ENCODE measurements at places on chromosomes 11 and 22.

DNA sequence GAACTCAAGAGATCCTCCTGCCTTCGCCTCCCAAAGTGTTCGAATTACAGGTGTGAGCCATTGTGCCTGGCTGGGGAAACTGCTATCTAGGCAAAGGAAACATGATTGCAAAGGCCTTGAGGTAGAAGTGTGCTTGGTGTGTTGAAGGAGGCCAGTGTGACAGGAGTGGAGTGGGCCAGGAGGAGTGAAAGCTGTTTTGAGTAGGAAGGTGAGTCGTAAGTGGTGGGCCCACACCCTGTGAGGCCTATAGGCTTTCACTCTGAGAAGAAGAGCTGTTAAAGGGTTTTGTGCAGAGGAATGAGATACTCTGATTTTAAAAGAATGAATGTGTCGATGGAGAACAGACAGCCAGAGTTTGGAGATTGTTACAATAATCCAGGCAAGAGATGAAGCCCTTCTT is 43.4 kb downstream of the WEE1 start:
- no peak for DNase-seq

DNA sequence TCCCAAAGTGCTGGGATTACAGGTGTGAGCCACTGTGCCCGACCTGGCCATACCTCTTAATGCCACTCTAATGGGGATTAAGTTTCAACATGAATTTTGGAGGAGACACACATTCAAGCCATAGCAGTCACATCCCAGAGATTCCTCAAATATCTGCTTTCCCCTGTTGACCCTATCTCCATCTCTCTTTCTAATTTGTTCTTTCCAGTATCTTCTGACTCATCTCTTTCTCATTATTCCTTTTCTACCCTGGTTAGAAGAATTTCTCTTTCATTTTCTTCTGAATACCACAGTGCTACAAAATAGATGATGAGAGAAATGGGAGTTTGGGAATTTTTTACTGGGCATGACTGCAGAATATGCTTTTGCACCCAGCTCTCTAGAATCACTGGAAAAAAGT is 5.1 kb downstream of the OR10V1 start:
- DNase-seq, result no peak

DNA sequence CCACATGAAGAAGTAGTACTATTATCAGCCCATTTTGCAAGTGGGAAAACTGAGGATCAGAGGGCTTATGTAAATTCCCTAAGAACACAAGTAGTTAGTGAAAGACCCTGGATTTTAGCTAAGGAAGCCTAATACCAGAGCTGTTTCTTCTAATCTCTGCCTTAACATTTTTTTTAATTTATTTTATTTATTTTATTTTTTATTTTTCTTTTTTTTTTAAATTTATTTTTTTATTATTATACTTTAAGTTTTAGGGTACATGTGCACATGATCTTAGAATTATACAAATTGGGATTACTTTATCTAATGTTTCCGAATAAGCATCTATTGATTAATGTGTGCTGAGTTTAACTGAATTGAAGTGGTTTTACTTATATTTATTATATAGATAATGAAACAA is 1015.3 kb downstream of the LRRC4C start:
- no peak for DNase-seq

DNA sequence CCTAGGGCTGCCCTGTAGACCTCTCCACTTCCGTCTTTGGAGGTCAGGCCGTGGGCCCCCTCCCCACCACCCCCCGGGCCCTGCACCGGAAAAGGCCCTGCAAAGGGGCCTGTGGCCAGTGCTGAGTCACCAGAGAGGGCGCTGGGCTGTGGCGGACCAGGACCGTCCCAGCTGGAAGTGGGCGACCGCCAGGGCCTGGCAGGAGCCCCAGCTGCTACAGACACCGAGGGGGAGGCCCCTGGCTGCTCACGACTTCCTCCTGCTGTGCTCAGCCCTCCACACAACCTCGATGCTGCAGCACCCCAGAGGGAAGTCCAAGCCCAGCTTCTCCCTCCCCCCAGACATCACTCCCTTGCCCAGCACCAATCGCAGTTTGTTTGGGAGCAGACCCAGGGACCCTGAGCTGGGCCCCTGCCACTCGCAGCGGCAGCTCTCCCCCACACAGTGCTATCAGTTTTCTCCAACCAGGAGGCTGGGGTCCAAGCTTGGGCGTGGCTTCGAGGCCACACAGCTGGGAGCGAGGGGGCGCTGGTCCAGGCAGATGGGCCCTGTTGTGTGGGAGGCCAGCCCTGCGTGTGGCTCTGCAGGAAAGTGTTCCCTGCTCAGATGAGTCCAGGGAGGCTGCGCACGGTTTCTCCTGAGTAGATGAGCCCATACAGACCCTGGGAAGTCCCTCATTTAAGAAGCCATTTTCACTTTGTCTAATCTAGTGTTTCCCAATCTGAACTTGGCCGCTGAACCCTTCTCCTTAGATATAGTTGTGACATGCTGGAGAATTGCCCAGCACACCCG is 5.6 kb upstream of the SH3BP1 start:
- peak; percentile 75 for DNase-seq

DNA sequence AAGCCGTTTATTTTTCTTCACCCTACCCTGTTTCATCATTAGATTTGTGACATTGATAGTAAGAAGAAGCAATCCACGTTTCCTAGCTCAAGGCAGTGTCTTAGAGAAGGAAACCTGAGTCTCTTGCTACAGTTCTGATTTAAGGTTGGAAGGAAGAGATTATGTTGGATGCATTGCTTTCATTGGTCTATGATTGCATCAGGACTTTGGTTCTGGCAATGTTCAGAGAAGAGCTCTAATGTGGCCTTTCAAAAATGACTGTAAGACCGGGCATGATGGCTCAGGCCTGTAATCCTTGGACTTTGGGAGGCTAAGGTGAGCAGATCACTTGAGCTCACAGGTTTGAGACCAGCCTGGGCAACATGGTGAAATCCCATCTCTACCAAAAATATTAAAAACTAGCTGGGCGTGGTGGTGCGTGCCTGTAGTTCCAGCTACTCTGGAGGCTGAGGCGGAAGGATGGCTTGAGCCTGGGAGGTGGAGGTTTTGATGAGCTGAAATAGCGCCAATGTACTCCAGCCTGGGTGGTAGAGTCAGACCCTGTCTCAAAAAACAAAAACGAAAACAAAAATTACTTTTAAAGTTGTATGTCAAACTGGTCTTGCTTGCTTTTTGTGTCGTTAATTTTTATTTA is 4.1 kb downstream of the NUCB2 start:
- no peak for DNase-seq

DNA sequence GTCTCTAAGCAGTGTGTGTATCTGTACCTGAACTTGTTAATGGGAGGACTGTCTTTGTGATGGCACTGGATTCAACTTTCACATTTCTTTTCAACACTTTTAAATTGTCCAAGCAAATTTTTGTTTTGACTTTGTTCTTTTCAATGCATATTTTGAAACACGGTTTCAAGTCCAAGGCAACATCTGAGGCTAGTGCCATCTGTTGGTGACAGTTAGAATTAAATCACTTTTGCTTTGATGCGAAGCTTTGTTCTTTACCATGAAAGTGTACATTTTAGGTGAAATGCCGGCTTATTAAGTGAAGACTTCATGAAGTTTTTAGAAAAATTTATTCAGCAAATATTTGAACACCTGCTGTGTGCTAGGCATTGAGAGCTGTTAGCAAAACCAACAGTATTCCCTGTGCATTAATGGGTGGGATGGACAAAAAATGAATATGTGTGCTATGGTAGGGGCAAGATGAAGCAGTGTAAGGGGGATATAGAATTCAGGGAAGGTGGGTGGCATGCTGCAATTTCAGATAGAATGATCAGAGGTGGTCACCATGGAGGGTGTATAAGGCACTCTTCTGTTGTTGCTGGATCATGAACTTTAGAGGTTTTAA is 70.2 kb downstream of the DDX10 start:
- peak; percentile 41 for DNase-seq

GRCh38 chr11:71363721-71364120 is 84.5 kb downstream of the DHCR7 start:
- no peak for DNase-seq

GRCh38 chr22:22745225-22746060 is 101.0 kb downstream of the GGTLC2 start:
- DNase-seq, result peak; percentile 57

GRCh38 chr11:97815667-97816066 is 1205.1 kb upstream of the CNTN5 start:
- DNase-seq, result no peak

- no peak for DNase-seq
These were observed 12.2 kb downstream of the MOV10L1 start for GRCh38 chr22:50101870-50102565.

DNA sequence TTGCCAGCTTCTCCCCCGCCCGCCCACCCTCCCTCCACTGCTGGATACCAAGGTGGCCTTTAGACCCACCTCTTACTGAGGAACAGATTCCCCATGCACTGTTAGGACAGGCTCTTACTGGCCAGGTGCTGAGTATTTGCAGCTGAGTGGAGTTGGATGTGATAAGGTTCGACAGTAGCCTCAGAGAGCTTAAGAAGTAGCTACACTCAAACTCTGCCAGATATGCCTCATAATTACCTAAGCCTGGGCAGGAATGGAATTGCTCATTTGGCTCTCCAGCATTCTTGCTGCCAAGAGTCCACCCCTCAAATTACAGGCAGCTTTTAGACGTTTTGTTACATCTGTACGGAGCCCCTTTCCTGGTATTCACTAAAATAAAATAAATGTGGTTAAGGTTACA is 9.6 kb downstream of the FAM181B start:
- DNase-seq, result no peak

DNA sequence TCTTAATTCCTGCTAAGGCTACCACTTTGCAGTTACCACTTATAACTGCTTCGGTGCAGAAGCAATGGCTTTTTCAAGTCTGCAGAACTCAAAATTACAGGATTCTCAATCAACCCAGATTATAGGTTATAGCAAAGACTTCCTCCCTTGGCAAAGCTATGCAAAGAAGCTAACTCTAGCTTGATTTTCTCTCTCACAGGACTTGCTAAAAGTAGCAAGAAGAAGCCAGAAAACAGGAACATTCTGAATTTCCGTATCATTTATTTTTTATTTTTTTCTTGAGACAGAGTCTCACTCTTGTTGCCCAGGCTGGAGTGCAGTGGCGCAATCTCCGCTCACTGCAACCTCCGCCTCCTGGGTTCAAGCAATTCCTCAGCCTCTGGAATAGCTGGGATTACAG is 10.7 kb upstream of the PLEKHB1 start:
- DNase-seq, result no peak

GRCh38 chr11:20599221-20600019 is at the start of gene SLC6A5:
Gene SLC6A5, plus strand, starts transcription at chr11:20599608. Its CDS starts 65 bp downstream, at chr11:20599673.
- DNase-seq, result no peak

- DNase-seq, result no peak
These were observed 119.4 kb downstream of the HIPK3 start for GRCh38 chr11:33376331-33377310.

DNA sequence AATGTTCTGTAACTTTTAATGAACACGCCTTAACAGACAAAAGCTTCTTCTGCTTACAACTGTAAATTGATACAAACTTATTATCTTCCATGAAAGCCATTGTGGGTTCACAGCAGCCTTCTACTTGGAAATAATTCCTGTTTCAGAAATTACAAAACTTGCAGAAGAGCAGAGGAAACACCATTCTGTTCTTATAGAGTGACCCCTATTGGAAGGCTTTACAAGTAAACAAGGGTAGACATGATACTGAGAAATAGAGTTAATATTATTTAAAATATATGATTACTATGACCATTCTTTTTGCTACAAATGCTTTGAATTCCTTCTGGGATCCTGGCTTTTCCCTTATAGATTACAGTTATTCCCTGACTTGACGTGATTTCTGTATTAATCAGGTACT is 32.4 kb upstream of the KCNA4 start:
- no peak for DNase-seq

DNA sequence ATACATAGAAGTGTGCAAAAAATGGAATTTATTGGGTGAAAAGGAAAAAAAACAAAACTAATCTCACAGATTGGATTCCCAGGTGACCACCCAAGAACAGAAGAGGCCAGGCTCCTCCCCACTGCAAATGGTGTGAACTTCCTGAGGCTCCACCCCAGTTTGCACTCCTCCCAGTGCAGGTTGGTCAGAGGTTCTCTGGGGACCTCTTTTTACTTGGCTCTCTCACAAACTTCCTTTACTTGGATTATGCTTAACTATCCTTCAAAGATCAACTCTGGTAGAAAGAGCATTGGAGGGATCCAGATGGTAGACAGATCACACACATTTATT is 138.9 kb upstream of the CCDC90B start:
- DNase-seq, result no peak

GRCh38 chr11:106706355-106706754 is 311.9 kb downstream of the GUCY1A2 start:
- no peak for DNase-seq
